ENCODE measurements at places on chromosomes 6 and 20.

GRCh38 chr6:193773-194310, 98.4 kb upstream of the DUSP22 start:
- DNase-seq, result no peak

DNA sequence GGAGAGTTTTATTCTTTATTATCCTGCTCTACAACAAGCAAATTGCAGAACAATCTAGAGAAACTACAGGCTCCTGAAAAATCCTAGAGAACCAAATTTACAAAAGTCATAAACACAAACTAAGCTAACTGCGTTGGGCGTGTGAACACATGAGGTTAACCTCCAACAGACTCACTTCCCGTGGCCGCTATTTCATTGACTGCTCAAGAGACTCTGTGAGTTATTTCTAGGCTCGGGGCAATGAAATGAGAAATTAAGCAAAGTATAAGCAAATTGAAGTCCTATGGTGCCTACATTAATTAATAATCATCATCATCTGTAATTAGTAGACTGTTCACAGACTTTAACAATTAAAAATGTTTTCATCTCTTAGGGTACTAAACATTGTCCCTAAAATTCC, 100.0 kb downstream of the MBOAT1 start:
- DNase-seq, result no peak

DNA sequence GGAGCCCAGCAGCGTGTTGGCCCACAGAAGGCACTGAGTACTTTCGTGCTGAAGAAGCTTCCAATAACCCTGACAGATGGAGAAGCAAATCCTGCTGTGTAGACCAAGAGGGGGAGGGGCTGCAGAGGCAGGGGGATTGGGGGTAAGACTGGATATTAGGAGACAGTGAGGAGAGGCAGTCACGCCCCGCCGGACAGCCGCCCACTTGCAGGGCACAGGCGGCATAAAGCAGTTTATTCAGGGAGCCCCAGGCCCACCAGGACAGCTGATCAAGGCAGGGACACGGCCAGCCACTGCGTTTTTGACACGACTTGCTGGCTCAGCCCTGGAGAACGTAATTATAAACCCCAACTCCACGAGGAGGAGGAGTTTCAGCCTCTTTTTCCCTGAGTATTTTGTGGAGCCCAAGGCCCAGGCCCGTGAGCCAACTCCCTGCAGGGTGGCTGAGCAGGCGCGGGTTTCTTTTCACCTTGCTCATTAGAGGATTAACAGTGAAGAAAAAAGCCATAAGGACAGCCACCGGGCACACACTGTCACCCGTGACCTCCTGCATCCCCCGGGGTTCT, 177.9 kb downstream of the TFAP2C start:
- no peak for DNase-seq

- DNase-seq, result no peak
These were observed 22.7 kb downstream of the THEMIS start for GRCh38 chr6:127878115-127878514.

DNA sequence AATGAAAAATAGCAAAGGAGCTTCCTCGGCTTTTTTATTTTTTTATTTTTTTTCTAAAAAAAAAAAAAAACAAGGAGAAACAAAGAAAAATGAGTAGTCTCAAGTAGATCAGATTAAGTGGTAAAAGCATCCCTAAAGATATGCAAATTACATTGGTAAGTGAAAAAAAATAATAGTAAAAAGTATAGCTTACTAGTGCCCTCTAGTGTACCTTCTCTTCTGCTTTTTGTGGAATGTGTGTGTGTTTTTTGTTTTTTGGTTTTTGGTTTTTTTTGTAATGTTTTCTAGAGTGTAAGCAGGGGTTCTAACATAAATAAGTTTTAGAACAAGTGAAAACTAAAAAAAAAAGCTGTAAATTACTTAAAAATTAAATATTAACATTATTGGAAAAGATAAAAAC, 1062.0 kb downstream of the HACE1 start:
- no peak for DNase-seq

DNA sequence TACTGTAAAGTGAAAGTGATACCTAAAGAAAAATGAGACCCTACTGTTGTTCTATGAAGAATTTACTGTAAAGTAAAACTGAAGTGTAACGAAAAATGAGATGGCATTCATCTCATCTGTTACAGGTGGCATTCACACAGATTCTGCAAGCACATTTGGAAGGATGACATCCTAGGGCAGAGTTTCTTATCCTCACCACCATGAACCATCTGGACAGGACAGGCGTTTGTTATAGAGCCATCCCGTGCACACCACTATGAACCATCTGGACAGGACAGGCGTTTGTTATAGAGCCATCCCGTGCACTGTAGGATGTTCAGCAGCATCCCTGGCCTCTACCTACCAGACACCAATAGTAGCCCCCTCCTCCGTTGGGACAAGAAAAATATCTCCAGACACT, 294.8 kb downstream of the GMDS start:
- no peak for DNase-seq

GRCh38 chr6:79399499-79399898, 137.7 kb downstream of the LCA5 start:
- DNase-seq, result no peak

DNA sequence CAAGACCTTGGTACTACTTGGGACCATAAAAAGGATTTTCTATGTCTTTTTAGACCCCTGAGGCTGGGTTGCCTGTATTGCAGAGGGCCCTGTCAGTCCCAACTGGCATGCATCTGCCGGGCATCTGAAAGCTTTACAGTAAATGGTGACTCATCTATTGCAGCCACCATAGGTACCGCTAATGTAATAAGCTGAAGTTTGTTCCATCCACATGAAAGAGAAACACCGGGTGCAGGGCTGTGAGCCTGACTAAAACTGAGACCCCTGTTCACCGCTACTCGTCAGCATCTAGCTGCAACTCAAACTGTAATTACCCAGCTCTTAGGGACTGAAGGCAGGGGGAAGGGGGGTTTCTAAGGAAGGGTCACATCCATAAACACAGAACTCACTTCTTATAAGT, 49.5 kb downstream of the TRERF1 start:
- no peak for DNase-seq
